ENCODE measurements at places on chromosomes 4 and X.
A peak's percentile ranks its signal among the peaks of the same experiment; 100 is the strongest.

GRCh38 chrX:94850811-94851210 is 1176.8 kb downstream of the FAM133A start:
- no peak for DNase-seq

DNA sequence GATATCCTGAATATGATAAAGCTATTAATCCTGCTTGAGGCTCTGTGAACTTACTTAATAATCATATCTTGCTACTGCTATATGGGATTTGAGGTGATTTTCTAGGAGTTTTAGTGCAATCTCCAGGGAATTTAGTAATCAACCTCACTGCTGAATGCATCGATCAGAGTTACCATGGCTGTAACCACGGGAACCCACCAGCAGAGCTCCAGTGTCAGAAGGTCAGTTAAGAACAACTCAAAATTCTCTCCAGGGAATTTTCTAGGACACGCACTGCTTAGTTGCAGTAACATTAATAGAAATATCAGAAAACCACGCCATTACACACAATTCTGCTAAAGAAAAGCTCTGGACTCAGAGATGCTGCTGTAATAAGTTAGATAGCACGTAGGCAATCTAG is 1477.2 kb upstream of the TENM3 start:
- no peak for DNase-seq

DNA sequence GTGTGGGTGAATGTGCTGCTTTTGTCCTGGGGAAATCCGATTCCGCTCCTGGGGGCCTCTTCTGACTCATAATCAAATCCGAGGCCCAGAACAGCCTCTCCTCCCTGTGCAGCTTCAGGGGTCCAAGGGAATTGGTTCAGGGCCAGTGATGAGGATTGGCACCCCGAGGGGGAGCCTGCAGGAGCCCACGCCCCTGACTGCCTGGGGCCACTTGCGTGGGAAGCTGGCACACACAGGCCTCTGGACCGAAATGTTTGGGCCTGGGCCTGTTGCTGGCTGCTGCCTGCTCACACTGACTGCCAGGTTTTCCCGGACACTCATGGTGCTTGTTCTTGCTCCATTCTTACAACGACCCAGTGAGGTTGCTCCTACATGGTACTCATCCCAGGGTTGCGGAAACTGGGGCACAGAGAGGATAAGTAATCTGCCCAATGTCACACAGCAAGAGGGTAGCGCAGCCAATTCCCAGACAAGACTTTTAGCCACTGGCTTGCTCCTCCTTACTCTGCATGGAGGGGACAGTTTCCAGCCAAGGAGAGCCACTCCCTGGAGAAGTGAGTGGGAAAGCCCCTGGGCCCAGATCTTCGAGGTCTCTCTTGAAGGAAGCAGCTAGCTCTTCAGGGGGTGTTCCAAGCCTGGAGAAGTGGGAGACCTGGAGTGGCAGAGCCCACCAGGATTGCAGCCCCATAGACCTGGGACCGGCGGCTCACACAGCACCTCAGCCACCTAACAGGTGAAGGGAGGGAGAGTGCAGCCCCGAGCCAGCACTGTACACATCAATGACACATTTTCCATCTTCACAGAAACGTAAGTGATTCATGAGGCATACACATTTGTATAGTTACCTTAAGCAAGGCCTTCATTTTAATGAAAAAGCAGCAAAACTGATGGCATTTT is 20.3 kb downstream of the CFAP99 start:
- DNase-seq, result no peak

DNA sequence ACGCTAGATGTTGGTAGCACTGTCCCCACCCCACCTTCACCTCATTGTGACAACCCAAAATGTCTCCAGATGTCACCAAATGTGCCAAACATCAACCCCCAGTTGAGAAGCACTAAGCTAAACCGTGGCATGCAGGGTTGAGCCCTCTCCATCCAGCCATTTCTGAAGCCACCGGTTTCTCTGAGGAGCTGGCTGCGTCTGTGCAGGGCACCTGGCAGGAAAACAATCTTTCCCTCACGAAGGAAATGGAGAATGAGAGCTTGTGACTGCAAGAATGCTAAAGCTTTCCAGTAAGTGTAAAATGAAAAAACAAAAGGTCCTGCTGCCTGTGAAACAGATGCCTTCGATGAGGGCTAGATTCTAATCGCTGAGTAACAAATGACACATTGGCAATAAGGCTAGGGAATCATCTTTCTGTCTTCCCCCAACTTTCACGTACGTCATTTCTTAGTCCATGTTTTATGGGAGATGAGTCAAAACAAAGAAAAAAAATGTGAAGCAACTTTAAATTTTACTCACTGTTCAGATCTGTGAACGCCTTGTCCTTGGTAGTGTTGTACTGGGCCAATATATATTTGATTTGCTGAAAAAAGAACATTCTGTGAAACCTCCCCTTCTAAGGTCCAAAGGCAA is 59.9 kb downstream of the PROM1 start:
- no peak for DNase-seq

- no peak for DNase-seq
These were observed 56.5 kb upstream of the C4orf50 start for GRCh38 chr4:6074758-6075157.

GRCh38 chrX:112851806-112852205 is 11.2 kb upstream of the AMOT start:
- no peak for DNase-seq

DNA sequence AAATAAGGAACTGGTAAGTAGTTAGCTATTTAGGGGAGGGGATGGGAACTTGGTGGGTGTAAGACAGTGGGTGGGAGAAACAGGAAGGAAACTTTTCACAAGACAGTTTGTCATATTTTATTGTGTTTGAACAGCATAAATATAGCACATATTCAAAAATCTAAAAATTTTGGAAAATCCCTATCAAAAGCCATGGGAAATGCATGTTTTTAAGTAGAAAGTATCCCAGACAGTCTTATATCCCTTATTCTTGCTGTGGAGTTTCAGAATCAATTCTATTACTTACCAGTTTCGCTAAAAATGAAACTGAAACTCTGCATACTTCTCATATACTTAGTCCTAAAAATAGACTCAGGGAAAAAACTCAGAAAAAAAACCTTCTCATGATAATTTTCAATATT is 22.3 kb upstream of the RASGEF1B start:
- no peak for DNase-seq

- DNase-seq, result no peak
These were observed 34.6 kb upstream of the MID1 start for GRCh38 chrX:10654960-10655359.

GRCh38 chr4:52212702-52213101 is 161.6 kb downstream of the SPATA18 start:
- DNase-seq, result no peak

GRCh38 chr4:126526335-126526734 is 1106.4 kb upstream of the INTU start:
- DNase-seq, result no peak

- DNase-seq, result peak; percentile 65
These were observed 58.6 kb upstream of the ZC4H2 start for GRCh38 chrX:65034668-65035445.

DNA sequence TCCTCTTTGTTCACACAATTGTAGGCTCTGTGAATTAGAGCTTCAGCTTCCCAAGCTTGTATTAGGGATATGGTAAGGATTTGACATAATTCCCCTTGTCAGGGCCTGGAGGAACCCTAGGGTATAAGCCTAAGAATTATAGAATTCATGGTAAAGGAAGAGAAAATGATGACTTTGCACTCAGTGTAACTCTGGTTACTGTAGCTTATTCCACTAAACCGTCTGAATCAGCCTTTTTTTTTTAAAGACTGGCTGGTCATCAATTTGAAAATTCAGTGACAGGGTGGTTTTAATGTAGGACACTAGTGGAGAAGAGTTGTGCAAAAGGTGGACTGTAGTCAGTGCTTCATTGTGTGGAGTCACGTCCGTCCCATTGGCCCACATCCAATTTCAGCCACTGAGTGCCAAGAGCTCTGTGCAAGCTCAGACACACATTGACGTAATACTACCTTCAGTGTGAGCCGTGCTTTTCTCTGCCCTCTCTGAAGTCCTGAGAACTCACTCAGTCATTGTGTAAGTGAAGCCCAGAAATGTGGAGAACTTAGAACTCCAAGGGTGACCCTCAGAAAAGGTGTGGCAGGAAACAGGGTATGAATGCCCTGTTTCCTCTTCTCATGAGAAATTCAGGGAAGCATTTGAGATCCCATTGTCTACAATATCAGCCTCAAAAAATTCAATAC is 449.8 kb downstream of the C4orf33 start:
- no peak for DNase-seq

- DNase-seq, result no peak
These were observed 49.6 kb downstream of the DKK2 start for GRCh38 chr4:106986486-106986885.

DNA sequence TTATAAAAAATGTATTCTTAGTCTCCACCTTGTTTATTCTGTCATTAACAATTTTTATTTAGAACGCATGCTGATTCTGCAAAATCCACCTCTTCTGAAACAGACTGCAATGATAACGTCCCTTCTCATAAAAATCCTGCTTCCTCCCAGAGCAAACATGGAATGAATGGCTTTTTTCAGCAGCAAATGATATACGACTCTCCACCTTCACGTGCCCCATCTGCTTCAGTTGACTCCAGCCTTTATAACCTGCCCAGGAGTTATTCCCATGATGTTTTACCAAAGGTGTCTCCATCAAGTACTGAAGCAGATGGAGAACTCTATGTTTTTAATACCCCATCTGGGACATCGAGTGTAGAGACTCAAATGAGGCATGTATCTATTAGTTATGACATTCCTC is 75.6 kb upstream of the SMARCA5 start:
- no peak for DNase-seq

- no peak for DNase-seq
These were observed 98.2 kb upstream of the PGRMC2 start for GRCh38 chr4:128385683-128386304.

DNA sequence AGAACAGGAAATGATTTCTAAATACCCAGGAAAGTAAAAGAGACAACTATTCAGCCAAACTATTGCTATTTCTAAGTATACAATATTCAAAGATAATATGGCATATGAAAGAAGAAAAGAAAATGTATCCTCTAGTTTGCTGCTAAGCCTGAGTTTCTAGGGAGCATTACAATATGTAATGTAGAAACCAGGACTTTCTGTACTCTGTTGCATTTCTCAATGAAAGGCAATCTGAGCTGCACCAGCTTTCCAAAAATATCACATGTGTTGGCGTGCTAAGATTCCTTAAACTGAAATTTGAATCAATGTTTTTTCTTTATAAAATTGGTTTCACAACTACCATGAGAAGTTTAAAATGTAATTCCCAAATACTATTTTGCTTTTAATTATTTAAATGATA is 129.6 kb downstream of the ANK2 start:
- DNase-seq, result no peak

GRCh38 chr4:20046931-20047677 is 204.6 kb upstream of the SLIT2 start:
- DNase-seq, result no peak

- no peak for DNase-seq
These were observed 144.0 kb upstream of the ADAMTS3 start for GRCh38 chr4:72712997-72713396.

DNA sequence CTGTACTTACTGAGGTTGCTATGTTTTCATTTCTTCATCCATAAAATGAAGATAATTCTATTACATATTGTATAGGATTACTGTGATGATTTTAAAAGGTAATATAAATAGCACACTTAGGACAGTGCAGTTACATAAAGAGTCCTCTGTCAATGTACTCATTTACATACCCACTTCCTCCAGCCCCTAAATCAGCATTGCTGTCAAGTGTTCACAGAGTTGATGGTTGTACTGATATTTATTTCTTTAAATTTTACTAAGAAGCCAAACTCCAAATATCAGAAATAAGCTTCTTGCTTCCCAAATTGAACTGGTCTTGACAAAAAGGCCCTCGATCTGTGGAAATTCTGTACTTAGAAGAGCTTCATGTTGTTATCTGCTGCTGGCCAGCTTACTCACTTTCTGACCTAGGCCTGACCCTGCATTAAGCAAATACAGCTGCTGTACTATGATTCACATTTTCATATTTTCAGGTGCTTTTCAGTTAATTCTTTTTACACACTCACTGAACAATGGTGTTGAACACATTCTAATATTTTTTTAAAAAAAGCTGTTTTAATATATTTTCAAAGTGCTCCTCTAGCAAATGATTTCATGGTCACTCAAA is 259.6 kb downstream of the UNC5C start:
- DNase-seq, result no peak
